ENCODE measurements at places on chromosomes 3 and 15.

GRCh38 chr3:154177406-154177805 is 56.2 kb downstream of the ARHGEF26 start:
- no peak for DNase-seq

DNA sequence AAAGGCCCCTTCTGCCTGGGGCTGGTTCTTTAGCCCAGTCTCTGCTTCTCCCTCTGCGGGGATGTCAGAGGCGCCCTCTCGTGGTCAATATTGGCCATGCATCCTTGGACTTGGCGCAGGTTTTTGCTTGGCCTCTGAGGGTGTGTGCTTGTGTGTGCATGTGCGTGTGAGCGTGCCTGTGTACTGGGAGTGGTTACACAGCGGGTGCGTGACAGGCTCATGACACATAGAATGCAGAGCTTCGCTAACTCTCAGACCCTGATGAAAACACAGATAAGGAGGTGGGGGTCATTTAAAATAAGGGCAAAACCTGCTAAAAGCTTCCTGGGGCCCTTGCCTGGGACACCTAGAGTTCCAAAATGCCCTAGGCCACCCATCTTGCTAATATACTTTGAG is 160.9 kb downstream of the SMAD6 start:
- peak; percentile 82 for DNase-seq

- DNase-seq, result no peak
These were observed 16.1 kb downstream of the ACAA1 start for GRCh38 chr3:38120693-38121450.

DNA sequence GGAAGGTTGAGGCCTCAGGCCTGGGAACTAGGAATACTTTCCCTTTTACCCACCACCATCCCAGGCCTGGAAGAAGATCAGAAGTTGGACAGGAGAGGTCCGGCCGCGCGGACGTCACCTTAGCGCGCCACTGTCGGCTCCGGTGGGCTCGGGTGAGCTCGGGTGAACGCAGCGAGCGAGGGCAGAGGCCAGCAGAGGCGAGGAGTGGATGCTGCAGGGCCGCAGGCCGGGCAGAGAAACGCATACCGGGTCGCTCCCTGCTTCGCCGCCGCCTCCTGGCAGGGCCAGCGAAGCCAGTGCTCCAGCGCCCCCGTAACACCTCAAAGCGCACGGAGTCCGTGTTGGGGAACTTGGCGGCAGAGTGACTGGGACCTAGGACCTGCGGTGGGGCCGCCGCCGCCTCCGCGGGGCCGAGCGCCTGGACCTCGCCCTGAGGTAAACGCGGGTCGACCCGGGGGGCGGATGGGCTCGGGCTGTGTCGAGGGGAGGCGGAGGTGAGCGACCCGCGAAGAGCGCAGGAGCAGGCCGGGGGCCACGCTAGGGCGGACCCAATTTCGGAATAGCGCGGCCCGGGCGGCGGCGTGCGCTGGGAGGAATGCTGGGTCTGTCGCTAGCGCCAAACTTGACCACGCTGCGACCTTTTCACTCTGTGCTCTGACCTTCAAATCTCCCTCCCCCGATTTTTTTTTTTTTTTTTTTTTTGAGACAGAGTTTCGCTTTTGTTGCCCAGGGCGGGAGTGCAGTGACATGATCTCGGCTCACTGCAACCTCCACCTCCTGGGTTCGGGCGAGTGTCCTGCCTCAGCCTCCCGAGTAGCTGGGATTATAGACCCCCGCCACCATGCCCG is 1.6 kb downstream of the CYP11A1 start:
- peak; percentile 58 for DNase-seq

DNA sequence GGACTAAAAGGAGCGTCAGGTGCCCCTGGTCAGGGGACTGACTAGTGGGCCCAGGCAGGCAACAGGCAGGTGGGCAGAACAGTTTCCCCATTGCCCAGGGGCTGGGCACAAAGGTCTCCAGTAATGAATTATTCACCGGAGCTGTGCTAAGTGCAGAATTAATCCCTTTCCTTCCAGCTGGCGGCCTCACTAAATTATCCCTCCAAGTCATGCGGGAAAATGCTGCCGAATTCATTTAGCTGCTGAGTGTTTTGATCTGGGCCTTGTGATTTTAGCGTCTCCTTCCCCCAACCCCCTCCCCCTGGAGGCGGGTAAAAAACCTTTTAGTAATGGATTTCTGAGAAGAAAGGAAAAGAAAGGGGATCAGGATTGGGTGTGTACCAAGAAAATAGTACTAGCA is 47.2 kb downstream of the CCDC33 start:
- DNase-seq, result no peak

- no peak for DNase-seq
These were observed 10.9 kb downstream of the ITIH3 start for GRCh38 chr3:52805270-52806039.

DNA sequence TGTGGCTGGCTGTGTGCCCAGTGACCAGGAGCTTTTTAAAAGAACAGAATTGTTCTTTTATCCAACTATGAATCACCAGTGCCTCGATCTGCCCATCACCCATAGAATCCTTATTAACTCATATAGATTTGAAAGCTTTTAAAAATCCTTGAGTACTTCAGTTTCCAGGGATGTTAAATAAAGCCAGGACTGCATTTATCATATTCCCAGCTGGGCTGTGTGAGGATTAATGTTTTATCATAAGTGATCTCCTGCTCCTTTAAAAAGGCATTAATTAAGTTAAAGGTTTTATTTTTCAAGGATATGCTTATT is 234.0 kb downstream of the MYRIP start:
- DNase-seq, result no peak

GRCh38 chr15:40925863-40926658 is 3.1 kb upstream of the DLL4 start:
- DNase-seq, result no peak

DNA sequence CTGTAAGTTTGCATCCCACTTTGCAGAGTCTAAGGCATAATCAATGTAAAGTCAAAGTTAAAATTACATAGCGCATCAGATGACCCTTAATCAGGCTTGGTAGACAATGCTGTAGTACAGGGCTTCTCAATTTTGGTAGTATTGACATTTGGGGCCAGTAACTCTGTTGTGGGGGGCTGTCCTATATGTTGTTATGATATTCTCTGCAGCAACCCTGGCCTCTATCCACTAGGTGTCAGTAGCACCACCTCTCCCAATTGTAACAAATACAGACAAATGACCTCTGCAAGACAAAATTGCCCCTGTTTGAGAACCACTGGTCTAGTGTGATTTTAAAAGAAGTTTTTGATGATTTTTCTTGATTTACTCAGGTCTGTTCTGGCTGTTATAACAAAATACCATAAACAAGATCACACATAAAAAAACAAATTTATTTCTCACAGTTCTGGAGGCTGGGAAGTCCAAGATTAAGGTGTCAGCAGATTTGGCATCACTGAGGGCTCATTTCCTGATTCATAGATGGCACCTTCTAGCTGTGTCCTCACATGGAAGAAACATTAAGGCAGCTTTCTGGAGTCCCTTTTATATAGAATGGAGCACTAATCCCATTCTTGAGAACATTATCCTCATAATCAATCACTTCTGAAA is 37.6 kb upstream of the SLC9A9 start:
- DNase-seq, result no peak

DNA sequence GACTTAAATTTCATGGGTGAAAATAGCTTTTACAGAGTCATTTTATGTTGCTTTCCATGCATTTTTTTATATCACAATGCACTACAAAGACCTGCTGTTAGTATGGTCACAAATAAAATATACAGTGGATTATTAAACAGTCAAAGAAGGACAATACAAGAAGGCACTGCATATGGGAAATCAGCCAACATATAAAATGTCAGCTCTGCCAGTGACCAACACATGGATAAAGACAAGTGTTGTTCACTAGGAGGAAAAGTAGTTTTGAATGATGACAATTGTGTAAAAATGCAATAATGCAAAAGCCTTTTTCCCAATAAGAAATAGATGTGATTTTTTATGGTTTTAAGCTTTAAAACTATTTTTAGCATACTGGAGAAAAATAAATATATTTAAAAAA is 425.3 kb upstream of the CBLB start:
- DNase-seq, result no peak

DNA sequence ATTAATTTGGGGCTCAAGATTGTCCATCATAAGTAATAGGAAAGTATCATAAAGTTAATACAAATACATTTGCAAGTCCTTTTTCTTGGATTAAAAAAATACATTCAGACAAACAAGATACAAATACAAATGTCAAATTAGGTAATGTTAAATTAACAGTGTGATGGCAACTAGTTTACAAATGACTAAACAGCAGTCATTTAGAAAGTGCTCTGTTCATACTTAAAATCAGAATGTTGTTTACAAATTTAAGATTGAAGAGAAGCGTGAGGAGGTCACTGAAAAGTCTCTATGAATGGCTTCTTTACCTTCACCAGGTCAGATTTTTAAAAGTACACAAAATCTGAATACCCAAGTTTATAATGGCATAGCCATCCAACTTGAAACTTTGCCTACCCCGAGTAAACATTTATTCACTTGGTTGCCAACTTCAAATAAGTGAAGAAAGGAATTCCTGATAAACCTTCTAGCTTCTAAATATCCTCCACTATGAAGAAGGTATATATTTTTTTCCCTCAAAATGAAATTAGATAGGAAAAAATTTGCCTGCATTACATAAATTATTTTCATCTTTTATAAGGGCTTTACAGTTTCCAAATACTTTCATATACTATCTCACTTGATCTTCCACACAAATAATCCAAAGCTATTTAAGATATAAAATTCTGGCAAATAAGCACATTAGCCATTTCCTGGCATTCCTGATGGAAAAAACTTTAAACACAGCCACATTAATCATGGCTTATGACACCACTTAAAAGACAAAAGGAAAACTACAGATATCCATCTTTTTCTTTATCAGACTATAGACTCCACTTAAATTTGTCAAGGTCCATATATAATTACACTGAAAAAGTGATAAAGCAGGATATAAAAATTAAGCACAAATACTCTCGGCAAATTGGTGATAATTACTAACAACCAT is 11.5 kb upstream of the NEK10 start:
- no peak for DNase-seq

- no peak for DNase-seq
These were observed 138.5 kb downstream of the RAB11A start for GRCh38 chr15:66007663-66008262.

- no peak for DNase-seq
These were observed 137.1 kb upstream of the PRR20G start for GRCh38 chr3:127424766-127425504.

GRCh38 chr15:85329561-85330422 is 50.6 kb upstream of the AKAP13 start:
- no peak for DNase-seq

- no peak for DNase-seq
These were observed 259.5 kb downstream of the THSD4 start for GRCh38 chr15:71374607-71375352.

- DNase-seq, result peak; percentile 64
These were observed at the start of gene P3H2 for GRCh38 chr3:190120269-190121060. Gene P3H2 (minus strand): TSS chr3:190120897. CDS start chr3:190120731, 166 bp downstream.

GRCh38 chr3:194574639-194575483 is 58.4 kb downstream of the TMEM44 start:
- no peak for DNase-seq

GRCh38 chr3:101544161-101544850 is 17.4 kb upstream of the TRMT10C start:
- DNase-seq, result no peak

- DNase-seq, result no peak
These were observed 1122.0 kb downstream of the ROBO1 start for GRCh38 chr3:78645628-78646310.

- no peak for DNase-seq
These were observed 882 bp downstream of the GXYLT2 start for GRCh38 chr3:72888546-72889309.

DNA sequence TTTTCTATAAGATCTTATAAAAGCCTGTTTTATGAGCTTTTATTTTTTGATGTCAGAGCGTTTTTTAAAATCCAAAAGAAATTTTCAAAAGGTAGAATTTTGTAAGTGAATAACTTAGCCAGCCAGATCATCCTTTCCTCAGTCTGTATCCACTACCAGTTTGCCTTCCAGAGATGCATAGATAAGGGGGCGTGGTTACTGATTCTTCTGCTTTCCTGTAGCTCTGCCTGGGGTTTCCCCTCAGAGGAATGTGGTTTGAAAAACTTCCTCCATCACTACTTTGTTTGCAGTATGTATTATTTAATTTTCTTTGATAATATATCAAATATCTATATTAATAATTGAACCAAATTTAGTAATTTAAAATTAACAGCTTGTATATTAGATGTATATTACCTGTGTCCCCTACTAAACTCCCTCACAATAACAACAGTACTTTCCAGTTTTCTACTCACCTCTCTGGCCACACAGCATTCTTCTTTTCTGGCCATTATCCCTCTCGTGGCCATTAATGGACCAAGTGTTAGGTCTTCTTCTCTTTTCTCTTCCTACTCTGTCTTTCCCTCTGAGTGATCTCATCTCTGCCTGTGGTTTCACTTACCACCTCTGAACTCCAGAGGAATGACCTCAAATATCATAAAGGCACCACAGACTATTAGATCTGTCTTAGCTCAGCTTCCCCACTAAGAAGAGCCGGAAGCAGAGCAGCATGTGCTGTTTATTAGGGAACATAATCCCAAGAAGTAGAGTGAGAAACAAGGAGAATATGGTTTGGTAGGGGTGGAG is 239.7 kb downstream of the UBE2E2 start:
- DNase-seq, result no peak

DNA sequence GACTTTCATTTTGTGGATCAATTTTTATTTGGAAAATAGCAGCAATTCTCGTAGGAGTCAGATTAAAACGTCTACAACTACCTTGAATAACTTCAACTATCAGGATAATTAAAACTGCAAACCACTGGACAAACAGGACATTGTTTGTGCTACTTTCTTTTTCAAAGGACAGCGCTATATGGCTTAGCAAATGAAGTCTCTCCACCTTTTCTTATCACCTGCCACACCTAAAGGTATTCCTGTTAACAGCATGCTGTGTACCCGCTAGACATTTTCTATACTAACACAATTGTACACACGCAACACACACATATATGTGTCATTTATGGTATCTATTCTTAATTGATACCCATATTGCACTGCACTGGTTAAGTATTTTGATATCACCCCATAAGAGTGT is 19.2 kb downstream of the MNS1 start:
- no peak for DNase-seq

- no peak for DNase-seq
These were observed 353.4 kb downstream of the FEZF2 start for GRCh38 chr3:62019906-62020305.

DNA sequence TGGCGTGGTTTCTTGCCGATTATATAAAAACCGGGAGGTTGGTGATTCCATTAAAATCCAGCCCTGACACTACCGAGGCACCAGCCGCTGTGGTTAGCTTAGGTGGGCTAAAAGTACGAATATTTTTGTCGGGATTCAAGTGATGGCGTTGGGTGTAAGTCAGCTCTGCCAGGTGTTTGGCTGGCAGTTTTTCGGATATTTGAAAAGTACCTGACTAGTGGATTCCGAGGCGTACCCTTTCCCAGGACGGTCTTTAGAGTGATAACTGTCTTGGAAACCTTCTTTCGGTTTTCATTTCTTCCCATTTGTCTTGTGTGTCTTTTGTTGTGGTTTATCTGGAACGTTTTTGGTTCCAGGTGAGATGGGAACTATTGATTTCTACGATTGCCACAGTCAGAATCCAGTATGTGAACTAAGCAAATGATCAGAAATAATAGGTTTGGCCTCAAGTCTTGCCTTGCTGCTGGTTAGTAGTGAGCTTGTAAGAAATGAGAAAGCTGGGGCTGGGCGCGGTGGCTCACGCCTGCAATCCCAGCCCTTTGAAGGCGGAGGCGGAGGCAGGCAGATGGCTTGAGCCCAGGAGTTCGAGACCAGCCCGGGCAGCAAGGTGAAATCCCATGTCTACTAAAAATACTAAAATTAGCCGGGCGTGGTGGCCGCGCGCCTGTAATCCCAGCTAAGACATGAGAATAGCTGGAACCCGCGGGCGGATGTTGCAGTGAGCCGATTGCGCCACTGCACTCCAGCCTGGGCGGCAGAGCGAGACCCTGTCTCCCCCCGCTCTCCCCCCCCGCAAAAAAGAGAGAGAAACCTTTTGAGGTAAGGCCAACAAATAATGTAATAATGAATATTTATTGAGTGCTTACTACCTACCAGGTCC is 1.4 kb downstream of the FYTTD1 start:
- DNase-seq, result no peak
